ENCODE measurements at places on chromosomes 4 and X. TPM values are rescaled to one million over a fixed set of nuclear protein-coding genes. Genes with fewer than 3 reads are reported as not detected.

DNA sequence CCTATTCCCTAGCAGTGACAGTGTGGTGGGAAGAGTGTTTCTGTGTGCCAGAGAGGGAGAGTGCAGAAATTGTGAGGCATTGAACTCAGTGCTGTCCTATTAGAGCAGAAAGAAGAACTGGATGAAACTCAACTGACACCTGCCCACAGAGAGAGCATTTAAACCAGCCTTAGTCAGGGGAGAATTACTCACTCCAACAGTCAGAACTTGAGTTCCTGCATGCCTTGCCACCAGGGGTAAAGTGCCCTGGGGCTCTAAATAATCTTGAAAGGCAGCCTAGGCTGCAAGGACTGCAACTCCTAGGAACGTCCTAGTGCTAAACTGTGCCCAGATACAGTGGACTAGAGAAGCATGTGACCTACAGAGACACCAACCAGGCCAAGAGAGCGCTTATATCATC is 12.8 kb downstream of the CYSLTR1 start:
- DNase-seq: no peak

Gene SCRG1
- 25.5 TPM for total RNA-seq

- no peak for DNase-seq
Observed at GRCh38 chr4:8643986-8644385, 51.4 kb downstream of the CPZ start.

DNA sequence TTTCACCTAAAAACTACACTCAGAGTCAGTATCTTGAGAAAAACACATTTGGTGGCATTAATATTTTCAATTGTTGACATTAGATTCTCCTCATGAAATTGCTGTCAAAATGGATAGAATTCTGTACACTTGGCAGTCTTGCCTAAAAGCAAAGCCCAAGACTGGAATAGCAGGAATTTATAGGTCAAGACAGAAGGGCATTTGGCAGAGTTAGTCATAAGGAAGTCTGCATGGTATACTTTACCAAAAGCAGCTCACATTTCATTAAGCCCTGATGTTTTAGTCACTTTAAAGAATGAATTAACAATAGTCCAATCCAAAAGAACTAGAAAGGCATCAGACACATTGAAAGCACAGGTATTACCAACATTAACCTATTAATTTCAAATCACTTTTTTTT is 7.1 kb downstream of the CCDC160 start:
- no peak for DNase-seq

DNA sequence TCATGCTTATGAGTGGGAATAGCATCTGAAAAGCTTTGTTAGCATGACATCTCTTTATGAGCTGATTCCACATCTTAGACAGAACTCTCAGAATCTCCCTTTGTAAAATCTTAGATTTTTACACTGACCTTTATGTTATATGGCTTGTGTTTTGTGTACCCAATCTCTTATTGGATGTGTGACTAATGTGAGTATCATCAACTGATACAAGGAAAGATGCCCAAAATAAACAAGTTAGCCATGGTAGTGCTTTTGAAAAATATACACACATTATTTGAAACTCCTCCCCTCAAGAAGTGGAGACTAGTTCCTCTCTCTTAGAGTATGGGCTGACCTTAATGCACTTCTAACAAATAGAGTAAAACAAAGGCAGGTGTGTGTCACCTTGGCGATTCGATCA is 160.1 kb upstream of the NRK start:
- no peak for DNase-seq

Gene LPAR4
- 12.6 TPM for total RNA-seq

DNA sequence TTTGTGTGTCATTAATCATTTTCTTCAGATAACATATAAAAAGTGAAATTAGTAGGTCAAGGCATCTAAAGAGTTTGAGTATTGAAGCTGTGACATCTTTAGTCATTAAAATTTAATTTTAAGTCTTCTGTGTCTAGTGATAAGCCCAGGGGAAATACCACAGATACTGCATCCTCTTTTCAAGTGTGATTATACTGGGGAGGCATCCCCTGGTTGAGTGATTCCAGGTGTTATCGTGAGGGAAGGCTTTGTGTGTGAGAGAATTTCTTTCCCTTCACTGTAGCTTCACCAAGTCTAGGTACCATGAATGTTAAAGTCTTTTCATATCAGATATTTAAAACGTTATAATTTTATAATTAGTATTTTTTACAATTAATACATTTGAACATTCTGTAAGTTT is 193.4 kb downstream of the FRAS1 start:
- no peak for DNase-seq

Gene WAS
- total RNA-seq: 3.1 TPM

Gene NXF2B
- total RNA-seq: not detected

- DNase-seq: no peak
Observed at GRCh38 chrX:18377796-18378195, 23.3 kb upstream of the SCML2 start.

DNA sequence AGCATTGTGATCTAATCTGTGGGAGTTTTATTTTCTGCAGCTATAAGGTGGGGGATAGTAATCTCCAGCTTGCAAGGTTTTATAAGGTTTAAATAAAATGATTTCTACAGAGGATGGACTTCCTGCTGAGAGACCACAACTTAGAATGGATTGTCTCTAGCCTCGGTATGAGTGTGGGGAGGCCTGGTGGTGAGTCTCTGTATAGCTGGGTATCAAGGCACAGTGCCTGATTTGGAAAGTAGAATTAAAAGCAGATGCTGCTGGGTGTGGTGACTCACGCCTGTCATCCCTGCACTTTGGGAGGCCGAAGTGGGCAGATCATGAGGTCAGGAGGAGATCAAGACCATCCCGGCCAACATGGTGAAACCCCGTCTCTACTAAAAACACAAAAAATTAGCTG is 162.0 kb upstream of the GATB start:
- no peak for DNase-seq

- DNase-seq: no peak
Observed at GRCh38 chr4:111633663-111634266, 511.5 kb upstream of the FAM241A start.

Gene PPARGC1A
- total RNA-seq: 15.8 TPM

Gene RHOXF1
- total RNA-seq: 0.50 TPM

GRCh38 chr4:24321131-24321530 is 263.2 kb downstream of the DHX15 start:
- no peak for DNase-seq

Gene NDST4
- total RNA-seq: 23.1 TPM

Gene TLR2
- total RNA-seq: 3.7 TPM

Gene TRIM61
- 3.6 TPM for total RNA-seq

Gene ARHGAP4
- total RNA-seq: 14.9 TPM

Gene PFKFB1
- 0.39 TPM for total RNA-seq

DNA sequence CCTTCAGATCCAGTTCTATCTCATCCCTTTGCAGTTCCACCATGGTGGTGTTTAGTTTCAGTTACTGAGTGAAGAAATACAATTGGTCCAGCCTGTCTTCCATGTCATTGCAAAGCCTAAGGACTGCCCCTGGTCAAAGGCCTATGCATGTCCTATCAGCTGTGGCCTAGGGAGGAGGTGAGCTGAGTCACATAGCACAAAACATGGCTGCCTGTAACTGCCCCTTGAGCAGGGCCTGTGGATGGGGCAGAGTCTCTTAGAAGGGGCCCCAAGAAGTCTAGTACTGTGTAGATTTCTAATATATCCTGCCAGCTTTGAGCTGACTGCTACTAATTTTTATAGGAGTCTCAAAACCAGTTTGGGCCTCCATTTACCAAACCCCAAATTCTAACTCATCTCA is 296.7 kb downstream of the FBXW7 start:
- no peak for DNase-seq

DNA sequence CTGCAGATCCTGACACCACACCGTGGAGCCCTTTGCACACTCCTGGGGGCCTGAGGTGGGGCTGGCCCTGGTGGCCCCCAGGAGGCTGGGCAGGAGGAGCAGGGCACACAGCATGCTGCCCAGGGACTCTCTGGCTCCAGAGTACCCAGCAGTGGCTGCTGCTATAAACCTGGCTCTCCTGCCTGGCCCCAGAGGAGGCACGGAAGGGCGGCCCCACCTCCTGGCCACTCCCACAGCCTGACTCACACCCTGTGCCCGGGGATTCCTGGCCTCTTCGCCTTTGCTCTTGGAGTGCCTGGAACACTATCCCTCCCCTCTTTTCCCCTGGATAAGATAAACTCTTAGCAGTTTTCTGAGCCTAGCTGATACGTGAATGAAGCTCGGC is at the start of gene PSAPL1:
PSAPL1 (minus strand) TSS at position 165 of the 385 bp plus-strand sequence; CDS start at position 114, 51 bp downstream.
- no peak for DNase-seq

DNA sequence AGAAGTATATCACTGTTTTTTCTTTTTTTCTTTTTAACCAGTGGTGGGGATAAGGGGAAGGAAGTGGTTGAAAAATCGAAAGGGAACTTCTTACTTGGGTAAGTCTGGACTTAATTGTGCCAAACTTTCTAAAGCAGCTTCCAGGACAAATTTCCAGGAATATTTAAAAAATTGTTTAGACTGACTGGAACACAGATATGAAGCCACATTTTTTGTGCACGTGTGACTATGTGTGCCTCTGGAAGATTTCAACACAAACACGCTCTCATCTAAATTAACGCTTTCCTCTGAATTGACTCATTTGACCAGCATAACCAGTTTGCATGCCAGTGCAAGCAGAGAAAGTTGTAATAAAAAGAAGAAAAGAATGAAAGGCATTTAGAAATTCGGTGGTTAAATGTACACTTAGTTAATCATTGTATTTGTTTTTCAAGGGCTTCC is 18.8 kb upstream of the YTHDC1 start:
- DNase-seq: no peak

Gene DMRTC1
- 0.55 TPM for total RNA-seq

Gene TMEM192
- 18.3 TPM for total RNA-seq

Gene IL1RAPL2
- total RNA-seq: 1.8 TPM

DNA sequence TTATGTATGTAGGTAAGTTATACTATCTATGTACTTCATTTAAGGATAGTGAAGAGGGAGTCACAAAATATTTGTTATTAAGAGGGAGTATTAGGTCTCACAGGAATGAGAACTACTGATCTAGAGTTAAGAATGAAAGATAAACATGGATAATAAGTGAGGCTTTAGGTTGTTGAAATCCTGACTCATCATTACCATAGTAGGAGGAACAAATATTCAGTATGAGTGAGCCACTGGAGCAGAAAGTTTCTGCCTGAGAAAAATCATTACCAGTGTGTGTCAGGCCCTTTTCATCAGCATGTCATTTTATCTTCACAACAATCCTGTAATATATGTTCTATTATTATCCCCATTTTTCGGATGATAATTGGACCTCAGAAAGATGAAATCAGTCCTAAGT is 27.2 kb upstream of the IGSF1 start:
- no peak for DNase-seq

Gene GPR82
- 0.10 TPM for total RNA-seq

DNA sequence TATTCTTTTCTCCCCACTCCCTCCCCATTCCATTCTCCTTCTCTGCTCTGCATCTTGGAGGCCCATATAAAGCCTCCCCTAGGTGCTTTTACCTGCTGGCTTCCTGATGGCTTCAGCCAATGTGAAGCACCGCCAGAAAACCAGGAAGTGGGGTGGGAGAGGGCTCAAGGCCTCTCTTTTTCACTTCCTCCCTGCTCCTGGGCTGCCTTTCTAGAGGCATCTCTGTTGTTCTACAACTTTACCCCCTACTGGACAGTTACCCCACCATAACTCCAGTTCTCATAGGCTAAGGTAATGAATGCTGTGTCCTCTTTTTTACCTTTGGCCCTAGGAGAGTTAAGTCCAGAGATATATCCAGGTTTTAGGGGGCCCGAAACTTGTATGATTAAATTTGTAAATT is 62.4 kb upstream of the PPARGC1A start:
- DNase-seq: no peak

DNA sequence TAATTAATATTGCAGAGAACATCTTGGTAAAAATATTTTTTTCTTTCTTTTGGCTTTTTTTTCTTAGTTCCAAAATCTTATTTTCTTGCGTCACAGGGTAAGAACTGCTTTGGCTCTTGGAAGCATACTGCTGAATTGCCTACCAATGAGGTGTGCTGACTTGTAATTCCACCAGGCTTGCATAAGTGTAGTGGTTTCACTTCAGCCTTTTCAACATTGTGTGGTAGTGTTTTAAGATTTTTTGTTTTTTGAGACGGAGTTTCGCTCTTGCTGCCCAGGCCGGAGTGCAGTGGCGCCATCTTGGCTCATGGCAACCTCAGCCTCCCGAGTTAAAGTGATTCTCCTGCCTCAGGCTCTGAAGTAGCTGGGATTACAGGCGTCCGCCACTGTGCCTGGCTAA is 42.4 kb downstream of the N4BP2 start:
- no peak for DNase-seq

Gene SPIN4
- total RNA-seq: 9.9 TPM

Gene CT83
- not detected for total RNA-seq

DNA sequence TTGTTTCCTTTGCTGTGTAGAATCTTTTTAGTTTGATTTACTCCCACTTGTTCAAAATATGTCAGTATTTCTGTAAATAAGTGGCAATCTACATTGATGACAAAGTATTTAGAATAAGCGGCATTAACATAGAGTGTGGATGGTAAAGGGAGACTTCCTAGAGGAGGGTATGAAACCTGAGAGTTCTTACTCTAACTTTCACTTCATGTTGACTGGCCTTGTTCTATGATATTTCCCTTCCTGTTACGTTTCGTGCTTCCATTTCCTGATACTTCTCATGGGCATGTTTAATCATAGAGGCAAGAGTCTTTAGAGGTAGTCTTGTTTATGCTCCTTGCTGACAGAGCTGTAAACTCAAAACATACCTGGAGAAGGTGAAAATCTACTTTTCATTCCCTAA is 408.9 kb downstream of the GLUD2 start:
- no peak for DNase-seq

- DNase-seq: no peak
Observed at GRCh38 chr4:7029212-7029611, 14.0 kb upstream of the TADA2B start.

DNA sequence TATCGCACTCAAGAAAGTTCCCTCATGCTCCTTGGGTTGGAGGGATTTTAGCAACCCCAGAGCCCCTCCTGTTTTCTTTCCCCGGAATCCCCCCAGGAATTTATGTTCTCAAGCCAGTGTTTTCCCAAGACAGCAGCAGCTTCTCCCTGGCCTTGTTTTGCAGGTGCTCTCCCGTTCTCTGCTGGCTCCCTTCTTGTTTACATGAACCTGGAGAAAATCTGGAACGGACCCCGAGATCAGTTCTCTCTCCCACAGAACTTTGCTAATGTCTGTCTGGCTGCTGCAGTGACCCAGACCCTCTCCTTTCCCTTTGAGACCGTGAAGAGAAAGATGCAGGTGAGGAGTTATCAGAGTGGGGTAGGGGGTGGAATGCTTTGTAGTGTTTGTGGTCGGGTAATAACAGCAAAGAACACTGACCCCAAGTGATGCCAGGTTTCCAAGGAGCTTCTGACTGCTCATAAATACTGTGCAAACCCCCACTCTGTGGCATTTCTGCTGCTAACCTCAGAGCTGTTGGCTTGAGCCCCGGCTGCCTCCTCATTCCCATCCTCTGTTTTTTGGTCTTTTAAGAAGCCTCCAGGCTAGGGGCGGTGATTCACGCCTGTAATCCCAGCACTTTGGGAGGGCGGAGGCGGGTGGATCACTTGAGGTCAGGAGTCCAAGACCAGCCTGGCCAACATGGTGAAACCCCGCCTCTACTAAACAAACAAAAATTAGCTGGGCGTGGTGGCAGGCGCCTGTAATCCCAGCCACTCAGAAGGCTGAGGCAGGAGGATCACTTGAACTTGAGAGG is 11.1 kb downstream of the SLC25A43 start:
- no peak for DNase-seq

GRCh38 chr4:99315839-99316238 is 5.4 kb downstream of the ADH1B start:
- DNase-seq: no peak
